ENCODE measurements at places on chromosomes 2 and 18. TPM values are rescaled to one million over a fixed set of nuclear protein-coding genes. Genes with fewer than 3 reads are reported as not detected.

M1AP gene
- total RNA-seq = 0.83 TPM

PDE6D gene
- 21.6 TPM for total RNA-seq

- DNase-seq = no peak
Measured at GRCh38 chr2:96330407-96330806, 5.2 kb upstream of the NCAPH start.

DNA sequence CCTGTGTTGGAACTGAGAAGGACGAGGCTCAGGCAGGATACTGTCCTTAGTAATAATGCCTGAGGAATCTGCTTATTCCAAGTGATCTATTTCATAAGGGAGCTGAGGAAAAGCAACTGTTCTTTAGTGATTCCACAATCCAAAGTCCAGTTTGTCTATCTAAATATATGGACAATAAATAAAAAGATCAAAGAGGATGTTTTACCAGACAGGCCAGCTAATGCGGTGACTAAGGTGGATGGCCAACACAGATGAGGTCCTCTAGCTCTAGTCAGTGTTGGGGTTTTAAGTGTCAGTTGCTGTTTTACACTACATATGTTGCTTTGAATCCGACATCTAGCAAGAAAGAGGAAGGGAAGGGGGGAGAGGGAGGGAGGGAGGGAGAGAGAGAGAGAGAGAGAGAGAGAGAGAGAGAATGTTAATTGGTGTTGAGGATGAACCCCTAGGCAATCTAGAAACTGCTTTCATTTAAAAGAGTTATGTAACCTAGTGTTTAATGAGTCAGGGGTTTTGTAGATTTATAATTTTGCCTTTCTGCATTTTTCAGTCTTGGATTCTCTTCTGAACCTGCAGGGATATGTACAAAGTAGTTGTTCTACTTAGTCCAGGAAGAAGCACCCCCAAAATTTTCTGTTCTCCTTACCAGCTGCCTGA is 27.0 kb upstream of the SCN1A start:
- DNase-seq = no peak

GRCh38 chr2:136693966-136694365 is 71.4 kb upstream of the THSD7B start:
- DNase-seq = no peak

GRCh38 chr18:31274931-31275330 is 43.0 kb upstream of the DSG1 start:
- DNase-seq = no peak

DNA sequence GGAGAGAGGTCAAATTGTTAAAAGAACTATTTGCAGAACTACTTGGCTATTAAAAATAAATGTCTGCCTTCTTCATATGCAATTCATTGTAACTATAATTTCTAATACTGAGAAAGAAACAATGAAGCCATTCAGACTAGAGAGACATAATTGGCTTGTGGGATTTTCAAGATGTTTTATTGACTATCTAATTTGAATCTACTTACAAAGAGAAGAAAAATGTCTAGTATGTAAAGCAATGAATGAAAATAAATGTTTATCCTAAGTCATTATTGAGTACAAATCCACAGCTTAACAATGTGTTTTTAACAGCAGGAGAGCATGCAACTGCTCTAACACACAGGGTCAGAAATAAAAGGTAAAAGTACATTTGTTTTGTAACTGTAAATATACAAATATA is 19.2 kb downstream of the RMP24 start:
- DNase-seq = no peak

GRCh38 chr2:38653380-38653714 is 12.6 kb upstream of the GALM start:
- no peak for DNase-seq

DNA sequence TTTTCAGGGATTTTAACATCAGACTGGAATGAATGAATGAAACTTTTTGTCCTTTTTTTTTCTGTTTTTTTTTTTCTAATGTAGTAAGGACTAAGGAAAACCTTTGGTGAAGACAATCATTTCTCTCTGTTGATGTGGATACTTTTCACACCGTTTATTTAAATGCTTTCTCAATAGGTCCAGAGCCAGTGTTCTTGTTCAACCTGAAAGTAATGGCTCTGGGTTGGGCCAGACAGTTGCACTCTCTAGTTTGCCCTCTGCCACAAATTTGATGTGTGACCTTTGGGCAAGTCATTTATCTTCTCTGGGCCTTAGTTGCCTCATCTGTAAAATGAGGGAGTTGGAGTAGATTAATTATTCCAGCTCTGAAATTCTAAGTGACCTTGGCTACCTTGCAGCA is 53.4 kb downstream of the SMAD4 start:
- DNase-seq = no peak

GALNT5 gene
- total RNA-seq = 15.9 TPM

GRCh38 chr2:9663008-9663879 is 32.4 kb upstream of the YWHAQ start:
- no peak for DNase-seq

BUB1 gene
- total RNA-seq = 12.4 TPM

VAMP8 gene
- 64.0 TPM for total RNA-seq

DNA sequence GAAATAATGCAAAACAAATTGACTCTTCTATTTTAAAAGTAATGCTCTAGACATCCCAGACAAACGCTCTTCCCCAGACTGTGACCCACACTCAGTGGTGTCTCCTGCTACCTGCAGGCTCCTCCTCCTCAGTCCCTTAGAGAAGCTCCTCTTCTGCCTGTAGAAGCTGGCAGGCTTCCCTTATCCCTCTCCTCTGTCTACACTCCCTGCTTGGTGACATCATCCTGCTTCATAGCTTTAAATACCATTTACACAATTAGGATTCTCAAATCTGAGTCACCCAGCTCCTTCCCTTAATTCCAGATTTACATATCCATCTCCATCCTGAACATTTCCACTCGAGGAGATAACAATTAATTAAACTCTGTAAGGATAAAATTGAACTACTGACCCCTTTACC is 167.9 kb downstream of the FBXO15 start:
- no peak for DNase-seq

DNA sequence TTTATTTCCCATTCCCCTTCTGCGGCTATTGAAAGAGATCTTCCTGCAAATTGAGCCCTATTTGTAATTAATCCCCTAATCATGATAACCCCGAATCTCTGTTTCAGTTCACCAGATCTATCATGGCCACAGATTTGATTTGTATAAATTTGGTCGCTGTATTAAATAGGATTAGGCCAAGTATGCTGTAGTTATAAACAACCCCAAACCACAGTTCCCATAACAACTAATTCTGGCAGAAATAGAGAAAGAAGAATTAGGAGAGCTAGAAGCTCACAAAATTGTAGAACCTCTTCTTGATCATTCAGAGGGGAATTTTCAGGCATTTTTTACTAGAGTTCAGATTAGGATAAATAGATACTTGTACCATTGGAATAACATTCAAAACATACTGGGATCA is 433.7 kb upstream of the TNP1 start:
- peak; percentile 42 for DNase-seq

DNA sequence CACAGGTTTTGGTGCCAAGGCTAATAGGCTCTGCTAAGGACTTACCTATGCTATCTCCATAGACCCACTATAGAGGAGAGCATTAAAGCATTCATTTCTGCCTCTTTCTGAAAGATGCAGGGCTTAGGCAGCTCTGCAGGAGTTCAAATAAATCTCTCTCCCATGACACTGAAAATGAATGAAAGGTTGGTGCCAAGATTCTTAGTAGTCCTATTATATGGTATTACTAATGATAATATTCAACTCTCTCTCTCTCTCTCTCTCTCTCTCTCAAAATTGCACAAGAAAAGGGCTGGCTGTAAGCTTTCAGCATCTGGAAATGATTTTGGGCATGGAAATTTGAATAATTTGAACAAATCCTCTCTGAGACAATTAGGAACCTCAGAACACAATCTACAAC is 433.7 kb downstream of the MBD2 start:
- no peak for DNase-seq

DNA sequence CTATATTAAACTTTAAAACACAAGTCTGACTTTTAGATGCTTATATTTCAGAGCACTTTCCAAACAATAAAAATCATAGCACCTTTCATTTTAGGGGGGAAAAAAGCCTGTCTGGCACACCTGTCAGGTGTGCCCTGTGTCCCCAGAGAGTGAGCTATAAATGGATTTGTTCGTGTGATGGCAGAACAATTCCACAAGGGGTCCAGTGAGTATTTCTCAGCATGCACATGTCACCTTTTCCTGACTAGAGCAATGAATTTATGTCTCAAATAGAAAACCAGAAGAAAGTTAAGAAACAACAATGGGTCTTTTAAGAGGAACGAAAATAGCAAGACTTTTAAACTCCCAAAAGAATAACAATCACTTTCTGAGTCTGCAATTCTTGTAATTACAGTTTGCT is 55.9 kb downstream of the ACVR1C start:
- DNase-seq = no peak

IL36B gene
- total RNA-seq = not detected

DNA sequence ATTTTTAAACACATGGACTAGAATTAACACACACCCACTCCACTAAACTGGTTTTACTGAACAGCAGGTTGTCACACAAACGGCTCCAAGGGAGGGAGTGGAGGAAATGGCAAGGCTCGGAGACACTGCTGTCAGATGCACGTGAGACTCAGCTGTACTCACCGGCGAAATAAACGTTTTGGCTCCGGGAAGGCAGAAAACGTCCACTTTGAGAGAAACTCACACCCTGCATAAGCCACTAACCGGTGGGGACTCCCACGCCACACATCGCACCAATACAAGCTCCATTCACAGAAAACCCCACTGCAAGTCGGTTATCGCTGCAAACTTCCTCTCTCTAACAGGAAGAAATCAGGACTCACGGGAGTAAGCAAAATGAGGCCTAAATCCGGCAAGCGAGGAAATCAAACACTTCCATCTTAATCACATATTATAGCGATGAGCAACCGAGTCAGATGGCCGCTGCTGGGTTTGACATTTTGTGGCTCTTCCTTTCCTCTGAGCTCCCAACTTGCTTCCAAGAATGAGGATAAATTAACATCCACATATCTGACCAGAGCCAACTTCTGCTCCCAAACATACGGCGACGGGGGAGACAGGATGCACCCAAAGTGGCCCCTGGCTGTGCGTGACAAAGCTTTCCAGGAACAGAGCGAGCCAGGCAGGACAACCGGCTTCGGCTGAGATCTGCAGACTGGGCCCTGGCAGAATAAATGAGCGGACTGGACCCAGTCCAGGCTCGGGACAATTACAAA is 63.5 kb downstream of the HDAC4 start:
- peak; percentile 79 for DNase-seq

GRCh38 chr18:9104244-9104901 is 1.9 kb downstream of the NDUFV2 start:
- DNase-seq = no peak

ABCB11 gene
- total RNA-seq = 0.37 TPM

GRCh38 chr2:31940920-31941319 is 69.9 kb downstream of the MEMO1 start:
- no peak for DNase-seq

DNA sequence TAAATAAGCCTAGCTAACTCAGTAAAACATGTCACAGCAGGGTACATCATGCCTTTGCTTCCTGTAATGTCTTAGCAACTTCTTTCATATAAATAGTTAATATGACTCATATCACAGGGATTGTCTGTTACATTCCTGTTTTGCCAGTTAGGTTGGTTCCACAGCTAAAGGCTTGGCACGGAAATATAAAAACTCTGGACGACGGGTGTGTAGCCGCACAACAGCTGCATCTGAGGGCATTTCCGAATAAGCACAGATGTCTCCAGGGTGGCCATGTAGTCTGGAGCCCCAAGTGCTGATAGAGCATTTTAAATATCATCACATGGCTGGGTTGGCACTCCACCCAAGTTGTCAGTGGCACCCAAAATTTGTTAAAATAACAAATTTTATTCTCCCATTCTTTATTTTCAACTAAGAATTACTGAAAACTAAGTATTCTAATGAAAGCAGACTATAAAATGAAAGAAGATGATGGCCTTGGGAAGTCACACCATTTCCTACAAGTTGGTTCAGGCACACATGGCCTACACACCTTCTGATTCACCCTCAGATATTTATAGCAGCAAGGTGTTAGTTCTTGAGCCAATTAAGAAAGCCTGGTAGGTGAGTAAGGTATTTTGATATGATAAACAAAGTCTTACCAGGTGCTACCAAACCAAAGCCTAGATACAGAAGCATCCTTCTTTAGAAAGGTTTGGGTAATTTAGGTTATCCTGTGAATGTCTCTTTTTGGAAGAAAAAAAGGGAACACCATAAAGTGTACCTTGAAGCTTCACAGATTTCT is 61.8 kb upstream of the STK17B start:
- no peak for DNase-seq

SNX17 gene
- 129 TPM for total RNA-seq

- no peak for DNase-seq
Measured at GRCh38 chr2:42965196-42965595, 172.8 kb upstream of the HAAO start.

DNA sequence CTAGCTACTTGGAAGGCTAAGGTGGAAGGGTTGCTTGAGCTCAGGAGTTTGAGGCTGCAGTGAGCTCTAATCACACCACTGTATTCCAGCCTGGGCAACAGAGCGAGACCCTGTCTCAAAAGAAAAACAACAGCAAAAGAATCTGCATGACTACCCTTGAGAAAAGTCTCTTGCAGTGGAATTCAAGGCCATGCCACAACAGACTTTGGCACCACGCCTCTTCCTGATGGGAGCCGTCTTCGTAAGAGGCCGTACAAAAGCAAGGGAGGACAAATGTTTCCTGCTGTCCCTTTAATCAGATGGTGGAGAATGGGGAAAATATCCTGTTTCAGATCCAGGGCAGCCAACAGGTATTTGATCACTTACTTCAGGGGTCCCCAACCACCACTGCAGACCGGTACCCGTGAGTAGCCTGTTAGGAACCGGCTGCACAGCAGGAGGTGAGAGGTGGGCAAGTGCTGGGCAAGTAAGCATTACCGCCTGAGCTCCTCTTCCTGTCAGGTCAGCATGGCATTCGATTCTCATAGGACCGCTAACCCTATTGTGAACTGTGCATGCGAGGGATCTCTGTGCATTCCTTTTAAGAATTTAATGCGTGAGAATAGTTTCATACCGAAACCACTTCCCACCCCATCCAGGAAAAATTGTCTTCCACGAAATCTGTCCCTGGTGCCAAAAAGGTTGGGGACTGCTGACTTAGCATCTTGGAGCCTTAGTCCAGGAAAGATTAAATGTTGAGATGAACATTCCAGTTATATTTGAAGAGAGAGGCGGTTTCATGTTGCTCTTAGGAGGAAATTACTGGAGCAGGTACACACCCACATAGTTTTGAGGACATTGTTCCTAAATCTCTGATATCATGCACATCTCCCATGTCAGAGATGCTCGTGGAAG is 94.4 kb upstream of the XPO1 start:
- no peak for DNase-seq

DNA sequence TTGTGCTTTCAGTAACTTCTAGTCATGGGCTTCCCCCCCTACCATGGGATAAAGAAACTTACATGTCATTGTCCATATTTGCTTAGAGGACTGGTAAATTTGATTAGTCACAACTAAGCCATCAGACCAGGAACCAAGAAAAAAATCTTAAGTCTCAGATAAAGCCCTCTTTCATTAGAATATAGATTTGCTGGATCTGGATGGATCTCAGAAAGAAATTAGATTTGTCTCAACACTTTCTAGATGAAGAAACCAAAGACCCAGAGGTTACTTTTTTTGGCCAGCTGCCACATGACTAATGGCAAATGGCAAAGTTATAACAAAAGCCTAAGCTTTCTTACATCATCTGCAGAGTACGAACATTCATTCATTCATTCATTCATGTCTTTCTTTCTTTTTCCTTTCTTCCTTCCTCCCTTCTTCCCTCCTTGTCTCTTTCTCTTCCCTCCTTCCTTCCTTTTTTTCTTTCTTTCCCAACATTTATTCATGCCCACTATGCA is 60.2 kb downstream of the CDCA7 start:
- peak; percentile 75 for DNase-seq

SRSF7 gene
- 95.1 TPM for total RNA-seq

MAP2 gene
- 18.7 TPM for total RNA-seq

Measured in lung (tissue), 17 donors.